ENCODE measurements at places on chromosomes 7 and 10. TPM values are rescaled to one million over a fixed set of nuclear protein-coding genes. Genes with fewer than 3 reads are reported as not detected.

GJC3 gene
- total RNA-seq: not detected

TMEM178B gene
- total RNA-seq: 0.31 TPM

CYP3A7 gene
- total RNA-seq: 0.39 TPM

ATOH7 gene
- total RNA-seq: 0.22 TPM

SCIN gene
- 76.6 TPM for total RNA-seq

PDK4 gene
- 101 TPM for total RNA-seq

TMEM270 gene
- total RNA-seq: not detected

STK32C gene
- 10.0 TPM for total RNA-seq

PROSER2 gene
- 10.3 TPM for total RNA-seq

PVRIG gene
- not detected for total RNA-seq

DPYSL4 gene
- 0.45 TPM for total RNA-seq

PALS2 gene
- total RNA-seq: 6.7 TPM

HMX3 gene
- total RNA-seq: 0.36 TPM

AKR1C2 gene
- total RNA-seq: 18.8 TPM

CPEB3 gene
- total RNA-seq: 6.9 TPM

- no peak for DNase-seq
These were observed 3.8 kb upstream of the GTF2I start for GRCh38 chr7:74653686-74654181.

- no peak for DNase-seq
These were observed 117.6 kb downstream of the NRP1 start for GRCh38 chr10:33216661-33217427.

GRCh38 chr7:2404714-2405119 is 1.3 kb downstream of the CHST12 start:
- DNase-seq: no peak

- DNase-seq: no peak
These were observed 7.4 kb downstream of the ADCYAP1R1 start for GRCh38 chr7:31059551-31059950.

DNA sequence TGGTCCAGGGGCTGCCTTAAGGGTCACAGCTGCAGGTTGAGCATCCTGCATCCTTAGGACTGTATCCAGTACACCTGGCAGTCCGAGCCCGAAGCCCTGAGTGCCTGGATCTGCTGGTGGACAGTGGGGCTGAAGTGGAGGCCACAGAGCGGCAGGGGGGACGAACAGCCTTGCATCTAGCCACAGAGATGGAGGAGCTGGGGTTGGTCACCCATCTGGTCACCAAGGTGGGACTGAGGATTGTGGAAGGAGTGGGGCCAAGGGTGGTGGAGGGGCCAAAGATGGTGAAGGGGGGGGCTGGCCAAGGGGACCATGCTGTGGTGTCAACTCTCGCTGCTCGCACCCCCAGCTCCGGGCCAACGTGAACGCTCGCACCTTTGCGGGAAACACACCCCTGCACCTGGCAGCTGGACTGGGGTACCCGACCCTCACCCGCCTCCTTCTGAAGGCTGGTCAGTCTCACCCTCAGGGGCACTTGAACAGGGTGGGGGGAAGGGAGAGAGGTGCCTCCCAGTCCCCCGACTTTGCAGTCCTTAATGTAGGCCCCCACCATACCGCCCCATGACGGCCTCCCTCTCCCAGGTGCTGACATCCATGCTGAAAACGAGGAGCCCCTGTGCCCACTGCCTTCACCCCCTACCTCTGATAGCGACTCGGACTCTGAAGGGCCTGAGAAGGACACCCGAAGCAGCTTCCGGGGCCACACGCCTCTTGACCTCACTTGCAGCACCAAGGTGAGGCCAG is 5.3 kb downstream of the NFKB2 start:
- no peak for DNase-seq

GRCh38 chr7:151132461-151133205 is 34.9 kb downstream of the GBX1 start:
- DNase-seq: no peak

GRCh38 chr10:91690996-91691676 is 58.3 kb upstream of the PPP1R3C start:
- no peak for DNase-seq

- no peak for DNase-seq
These were observed 65.8 kb downstream of the RHOBTB1 start for GRCh38 chr10:60878224-60878623.

DNA sequence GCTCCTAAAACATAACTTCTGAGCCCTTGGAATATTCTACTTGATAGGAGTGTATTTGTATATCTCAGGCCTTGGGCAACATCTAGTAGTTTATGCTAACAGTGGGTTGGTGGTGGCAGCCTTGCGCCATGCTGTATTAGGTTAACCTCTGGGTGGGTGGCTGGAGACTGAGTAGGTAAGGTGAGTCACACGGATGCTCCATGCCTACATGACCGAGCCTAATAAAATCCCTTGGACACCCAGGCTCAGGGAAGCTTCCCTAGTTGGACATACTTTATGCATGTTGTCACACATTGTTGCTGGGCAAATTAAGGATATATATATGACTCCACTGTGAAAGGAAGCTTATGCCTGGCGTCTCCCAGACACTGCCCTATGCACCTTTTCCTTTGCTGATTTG is 6.0 kb upstream of the DAGLB start:
- DNase-seq: no peak

GRCh38 chr10:29627201-29628132 is 7.3 kb downstream of the SVIL start:
- DNase-seq: no peak

- peak; percentile 37 for DNase-seq
These were observed 15.9 kb downstream of the FAM53B start for GRCh38 chr10:124728071-124728829.

GRCh38 chr7:36712015-36712414 is 12.3 kb downstream of the AOAH start:
- DNase-seq: no peak

DNA sequence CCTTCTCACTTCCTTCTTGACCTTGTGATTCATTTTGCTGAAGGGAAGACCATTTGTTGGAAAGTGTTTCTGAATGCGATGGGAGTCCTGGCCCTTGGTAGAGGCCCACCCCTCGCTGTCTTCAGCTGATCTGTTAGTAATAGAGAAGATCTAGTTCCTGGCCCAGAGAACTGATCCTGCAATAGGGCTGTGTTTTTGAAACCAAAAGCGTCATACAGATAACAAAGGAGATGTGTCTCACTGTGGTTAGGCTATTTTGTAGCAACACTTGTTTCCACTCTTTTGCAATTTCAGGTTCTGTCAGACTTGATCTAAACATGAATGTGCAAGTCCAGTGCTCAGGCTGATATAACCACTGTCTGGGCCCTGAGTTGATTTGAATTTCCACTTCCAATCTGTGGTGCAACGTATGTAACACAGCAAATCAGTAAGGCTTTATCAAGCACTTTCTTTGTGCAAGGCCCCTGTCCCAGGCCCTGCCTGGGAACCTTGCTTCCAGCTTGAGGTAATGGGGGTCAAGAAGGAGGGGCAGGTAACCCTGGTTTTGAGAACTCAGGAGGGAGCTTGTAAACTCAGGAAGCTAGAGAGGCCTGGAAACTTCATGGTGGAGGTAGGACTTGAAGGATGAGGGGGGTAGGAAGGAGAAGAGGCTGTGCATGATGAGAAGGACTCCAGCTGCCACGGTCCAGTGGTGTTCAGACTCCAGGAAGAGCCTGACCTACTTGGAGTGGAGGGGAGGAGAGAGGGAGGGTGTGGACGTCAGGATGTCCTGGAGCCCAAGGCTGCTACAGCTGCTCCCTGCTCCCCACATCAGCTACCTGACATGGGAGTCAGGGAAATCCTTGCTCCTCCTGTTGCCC is 42.2 kb upstream of the SRGN start:
- DNase-seq: no peak

DNA sequence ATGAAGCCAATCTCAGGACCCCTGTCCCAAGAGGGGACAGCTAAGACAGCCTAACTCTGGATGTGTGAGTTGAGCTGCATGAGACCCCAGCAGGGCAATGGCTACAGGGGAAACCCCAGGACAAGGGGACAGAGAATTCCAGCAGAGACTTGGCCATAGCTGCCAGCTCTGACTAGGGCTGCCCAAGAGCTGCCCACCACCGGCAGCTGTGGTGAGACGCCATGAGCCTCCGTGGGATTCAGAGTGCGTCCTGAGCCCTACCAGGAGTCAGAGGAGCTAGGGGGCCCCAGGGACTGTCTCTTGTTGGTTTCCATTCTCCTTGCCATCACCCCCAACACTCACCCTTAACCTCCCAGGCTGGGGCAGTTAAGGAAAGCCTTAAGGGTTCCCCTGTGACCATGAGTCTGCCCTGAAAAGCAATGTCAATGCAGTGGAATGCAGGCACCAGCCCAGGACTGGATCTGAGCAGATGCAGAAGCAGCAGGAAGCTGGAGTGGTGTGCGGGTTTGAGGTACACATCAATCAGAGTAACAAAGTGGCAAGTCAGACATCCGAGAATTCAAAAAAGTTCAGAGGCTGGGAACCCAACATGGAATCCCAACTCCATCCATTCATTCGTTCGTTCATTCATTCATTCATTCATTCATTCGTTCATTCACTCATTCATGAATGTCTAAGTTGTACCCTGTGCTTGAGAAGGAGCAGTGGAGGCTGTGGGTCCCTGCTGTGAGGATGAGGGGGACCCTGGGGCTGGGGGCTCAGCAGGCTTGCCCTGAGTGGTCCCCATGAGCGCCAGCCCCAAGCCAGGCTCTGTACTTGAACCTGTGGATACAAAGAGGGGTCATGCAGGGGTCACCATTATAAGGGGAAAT is 52.9 kb downstream of the C10orf120 start:
- no peak for DNase-seq

GRCh38 chr7:152145853-152146466 is 120.5 kb downstream of the GALNT11 start:
- no peak for DNase-seq

GRCh38 chr10:5628451-5629302 is 37.7 kb downstream of the ASB13 start:
- DNase-seq: no peak

- no peak for DNase-seq
These were observed 28.7 kb downstream of the LCOR start for GRCh38 chr10:96860631-96861277.

- no peak for DNase-seq
These were observed 34.8 kb downstream of the TRDMT1 start for GRCh38 chr10:17166699-17167098.

GRCh38 chr7:121027761-121028669 is 39.5 kb downstream of the CPED1 start:
- DNase-seq: no peak

DNA sequence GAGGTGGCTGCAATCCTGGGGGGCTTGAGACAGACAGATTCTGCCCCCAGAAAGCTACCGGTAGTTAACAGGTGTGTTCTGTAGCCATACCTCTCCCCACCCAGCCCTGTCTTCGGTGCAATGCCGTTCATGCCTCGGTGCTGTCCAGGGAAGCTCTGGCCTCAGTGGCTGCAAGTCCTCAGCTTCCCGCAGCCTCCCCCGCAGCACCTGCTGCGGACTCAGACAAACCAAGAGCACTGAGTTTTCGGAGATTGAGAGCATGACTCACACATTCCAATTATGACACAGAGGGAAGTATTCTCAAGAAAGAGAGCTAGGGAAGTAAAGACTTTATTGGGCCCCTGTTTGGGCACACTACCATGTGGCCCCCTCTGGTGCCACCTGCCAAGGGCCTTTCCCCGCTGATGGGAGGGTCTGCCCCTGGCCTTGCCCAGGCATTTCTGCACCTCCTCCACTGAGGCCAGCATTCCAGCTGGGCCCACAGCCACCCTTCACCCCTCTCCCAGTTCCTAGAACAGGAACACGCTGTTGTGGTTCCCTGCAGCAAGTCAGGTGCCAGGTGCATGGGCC is 30.2 kb upstream of the EZH2 start:
- DNase-seq: no peak

- DNase-seq: no peak
These were observed 71.9 kb upstream of the TOMM7 start for GRCh38 chr7:22894546-22894945.

GRCh38 chr7:94111009-94111408 is 106.9 kb upstream of the BET1 start:
- no peak for DNase-seq

GRCh38 chr10:103262229-103262628 is 14.7 kb upstream of the INA start:
- DNase-seq: no peak

DNA sequence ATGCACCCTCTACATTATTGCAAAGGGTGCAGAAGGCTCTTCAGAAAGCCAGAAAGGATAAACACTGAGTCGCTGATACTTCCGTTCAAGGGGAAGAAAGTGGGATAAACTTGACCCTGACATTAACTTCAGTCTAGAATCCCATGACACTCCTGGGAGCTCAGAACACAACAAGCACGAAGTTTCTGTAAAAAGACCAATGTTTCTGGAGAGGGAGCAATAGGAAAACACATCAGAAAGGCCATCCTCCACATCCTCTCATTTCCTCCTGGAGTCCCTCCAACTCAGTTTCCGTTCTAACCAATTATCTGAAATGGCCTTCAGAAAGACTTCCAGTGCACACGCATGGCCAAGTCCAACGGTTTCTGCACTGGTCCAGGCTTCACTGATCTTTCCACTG is 113.5 kb downstream of the SORBS1 start:
- no peak for DNase-seq

- DNase-seq: no peak
These were observed 243.6 kb downstream of the TWIST1 start for GRCh38 chr7:18873734-18874336.

DNA sequence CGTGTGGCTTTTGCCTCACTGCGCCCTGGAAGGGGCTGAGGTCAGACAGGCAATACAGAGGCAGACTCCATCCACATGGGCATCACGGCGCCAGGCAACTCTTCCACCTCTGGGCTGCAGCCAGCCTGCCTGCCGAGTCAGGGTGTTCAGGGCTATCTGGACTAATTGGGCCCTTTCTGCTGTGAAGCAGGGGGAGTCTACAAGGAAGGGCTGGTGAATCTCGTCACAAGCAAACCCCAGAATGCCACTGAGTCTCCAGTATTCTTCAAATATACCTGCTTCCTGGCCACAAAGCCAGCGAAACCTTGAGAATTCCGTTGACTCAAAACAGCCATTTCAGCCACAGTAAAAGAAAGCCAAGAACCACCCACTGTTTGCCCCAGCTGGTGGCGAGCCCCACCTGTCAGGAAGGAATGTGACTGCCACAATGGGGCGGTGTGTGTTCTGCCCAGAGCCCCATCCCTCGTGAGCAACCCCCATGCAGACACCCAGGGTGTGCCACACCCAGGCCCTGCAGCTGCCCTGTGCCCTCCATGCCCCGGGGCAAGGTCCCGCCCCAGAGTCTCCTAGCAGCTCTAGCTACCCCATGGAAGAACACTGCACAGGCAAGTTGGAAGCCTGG is 117.3 kb downstream of the FAM53B start:
- peak; percentile 90 for DNase-seq

- no peak for DNase-seq
These were observed 129.7 kb downstream of the ZNF365 start for GRCh38 chr10:62503872-62504271.

Data from left colon (tissue), 2 donors.